ENCODE measurements at places on chromosomes 16 and 17.

DNA sequence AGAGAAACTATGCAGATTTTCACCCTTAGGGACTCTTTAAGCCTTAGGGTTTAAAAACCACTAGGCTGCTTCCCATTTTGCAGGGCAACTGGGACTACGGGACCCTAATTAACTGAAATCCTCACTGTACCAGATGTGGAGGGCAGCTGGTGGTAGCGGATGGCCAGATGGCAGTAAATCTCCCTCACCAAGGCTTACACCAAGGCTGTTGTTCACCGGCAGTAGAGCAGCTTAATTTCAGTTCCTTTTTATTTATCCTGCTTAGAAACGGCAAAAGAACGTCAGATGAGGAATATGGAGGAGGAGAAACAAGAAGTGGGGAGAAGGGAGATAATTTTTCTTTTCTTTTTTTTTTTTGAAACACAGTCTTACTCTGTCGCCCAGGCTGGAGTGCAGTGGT is 6.5 kb downstream of the ABHD15 start:
- no peak for DNase-seq

GRCh38 chr17:72618001-72618509 is 474.4 kb downstream of the SLC39A11 start:
- DNase-seq = no peak

DNA sequence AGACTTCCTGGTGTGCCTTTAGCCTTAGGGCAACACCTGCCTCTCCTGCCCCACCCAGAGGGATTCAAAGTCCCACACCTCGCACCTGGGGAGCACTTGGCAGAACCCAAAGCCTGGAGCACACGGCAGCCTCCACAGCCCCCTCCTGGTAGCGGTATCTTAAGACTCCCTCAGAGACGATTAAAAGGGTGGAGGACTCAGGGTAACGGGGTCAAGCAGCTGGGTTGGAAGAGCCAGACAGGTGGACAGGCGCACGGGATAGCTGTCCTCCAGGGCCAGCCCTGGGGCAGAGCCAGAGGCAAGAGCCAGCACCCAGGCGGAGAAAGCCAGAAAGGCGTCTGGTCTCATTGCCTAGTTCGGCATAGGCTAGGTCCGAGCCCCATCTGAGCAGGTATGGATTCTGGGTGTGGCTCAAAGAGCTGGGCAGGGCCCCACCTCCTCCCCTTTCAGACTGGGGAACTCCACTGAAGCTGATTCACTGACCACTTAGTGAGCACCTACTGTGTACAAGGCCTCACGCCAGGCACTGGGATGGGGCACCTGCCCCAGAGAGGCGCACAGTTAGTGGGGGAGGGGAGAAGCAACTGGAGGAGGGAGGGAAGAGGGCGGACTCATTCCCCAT is 55.0 kb upstream of the MEAK7 start:
- DNase-seq = no peak

GRCh38 chr16:65062736-65063583 is 58.9 kb downstream of the CDH11 start:
- DNase-seq = no peak
